ENCODE measurements at places on chromosomes 2 and 18.

GRCh38 chr2:42575458-42576064, 7.1 kb downstream of the MTA3 start:
- no peak for DNase-seq

DNA sequence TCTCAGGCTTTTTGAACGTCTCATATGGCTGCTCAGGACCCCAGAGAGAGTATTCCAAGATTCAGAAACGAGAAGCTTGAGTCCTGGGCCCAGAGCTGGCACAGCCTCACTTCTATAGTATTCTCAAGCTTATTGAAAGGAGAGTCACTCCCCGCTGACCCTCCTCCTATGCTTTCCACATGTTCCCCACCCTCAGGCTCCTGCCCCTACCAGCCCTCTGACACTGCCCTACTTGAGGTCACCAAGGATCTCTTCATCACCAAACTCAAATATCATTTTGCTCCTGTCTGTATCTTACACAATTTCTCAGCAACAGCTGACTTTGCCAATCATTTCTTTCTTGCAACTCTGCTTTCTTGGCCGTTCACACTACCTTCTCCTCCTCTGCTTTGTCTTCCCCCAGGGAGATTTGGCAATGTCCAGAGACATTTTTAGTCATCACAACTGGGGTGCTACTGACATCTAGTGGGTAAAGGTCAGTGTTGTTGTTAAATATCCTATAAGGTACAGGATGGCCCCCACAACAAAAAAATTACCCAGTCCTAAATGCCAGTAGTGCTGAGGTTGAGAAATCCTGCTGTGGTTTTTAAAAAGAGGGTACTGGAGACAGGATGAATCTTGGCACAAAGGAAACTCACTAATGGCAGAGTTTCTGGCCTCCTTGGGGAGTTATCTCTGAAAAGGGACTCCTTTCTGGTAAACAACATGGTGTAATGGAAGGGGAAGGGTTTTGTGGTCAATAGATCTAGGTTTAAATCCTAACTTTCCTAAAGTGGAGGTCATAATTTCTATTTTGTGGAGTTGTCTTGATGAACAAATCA, 26.9 kb upstream of the INSIG2 start:
- no peak for DNase-seq

DNA sequence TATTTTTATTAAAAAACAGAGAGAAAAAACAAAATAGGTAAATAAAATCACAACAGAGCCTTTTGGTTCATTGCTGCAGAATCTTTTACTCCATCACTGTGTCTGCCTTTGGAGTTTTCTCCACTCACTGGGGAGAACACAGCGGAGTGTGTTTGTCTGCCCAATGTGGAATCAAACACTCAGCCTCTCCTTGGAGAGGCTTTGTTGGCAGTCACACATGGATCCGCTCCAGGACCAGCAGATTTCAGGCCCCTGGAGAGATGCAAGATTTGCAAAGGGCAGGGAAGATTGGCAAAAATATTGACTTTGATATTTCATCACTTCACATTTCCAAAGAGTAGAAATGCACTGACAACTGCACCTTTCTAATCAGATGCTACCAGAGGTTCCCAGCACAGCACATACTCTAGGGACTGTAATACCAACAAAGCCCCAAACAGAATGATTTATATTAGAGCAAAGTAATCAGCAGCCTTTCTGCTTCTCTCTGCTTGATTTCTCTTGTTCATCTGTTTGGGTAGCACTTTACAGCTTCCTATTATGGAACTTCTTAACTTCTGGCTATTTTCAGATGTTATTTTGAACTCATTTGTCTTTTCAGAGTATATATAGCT, 1898.8 kb upstream of the PIK3C3 start:
- DNase-seq, result no peak

DNA sequence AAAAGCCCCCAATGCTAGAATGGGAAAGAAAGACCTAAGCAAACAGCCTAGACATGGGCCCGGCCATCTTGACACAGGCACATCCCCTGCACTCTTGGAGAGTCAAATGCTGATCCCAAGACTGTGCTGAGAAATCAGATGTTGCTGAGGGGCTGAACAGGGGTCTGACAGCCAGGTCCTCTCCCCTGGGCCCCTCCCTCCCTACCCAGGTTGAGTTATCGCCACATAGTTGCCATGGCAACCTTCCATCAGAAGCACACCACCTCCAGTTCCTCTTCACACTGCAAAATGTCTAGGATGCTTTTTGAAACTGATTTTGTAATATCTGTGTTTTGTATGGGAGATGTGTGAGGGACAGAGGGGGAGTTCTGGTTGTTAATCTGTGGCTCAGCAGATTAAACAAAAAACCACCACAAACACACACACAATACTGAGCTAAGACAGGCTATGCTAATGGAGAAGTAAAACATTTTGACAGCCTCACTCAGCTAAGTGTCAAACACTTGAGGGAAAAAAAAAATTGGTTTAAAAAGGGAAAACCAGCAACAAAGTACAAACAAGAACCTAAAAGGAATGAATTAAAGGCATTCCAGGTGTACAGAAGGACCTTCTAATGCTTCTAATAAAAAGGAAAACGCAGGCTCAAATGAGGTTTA, 88.2 kb downstream of the TMEM163 start:
- DNase-seq, result no peak

DNA sequence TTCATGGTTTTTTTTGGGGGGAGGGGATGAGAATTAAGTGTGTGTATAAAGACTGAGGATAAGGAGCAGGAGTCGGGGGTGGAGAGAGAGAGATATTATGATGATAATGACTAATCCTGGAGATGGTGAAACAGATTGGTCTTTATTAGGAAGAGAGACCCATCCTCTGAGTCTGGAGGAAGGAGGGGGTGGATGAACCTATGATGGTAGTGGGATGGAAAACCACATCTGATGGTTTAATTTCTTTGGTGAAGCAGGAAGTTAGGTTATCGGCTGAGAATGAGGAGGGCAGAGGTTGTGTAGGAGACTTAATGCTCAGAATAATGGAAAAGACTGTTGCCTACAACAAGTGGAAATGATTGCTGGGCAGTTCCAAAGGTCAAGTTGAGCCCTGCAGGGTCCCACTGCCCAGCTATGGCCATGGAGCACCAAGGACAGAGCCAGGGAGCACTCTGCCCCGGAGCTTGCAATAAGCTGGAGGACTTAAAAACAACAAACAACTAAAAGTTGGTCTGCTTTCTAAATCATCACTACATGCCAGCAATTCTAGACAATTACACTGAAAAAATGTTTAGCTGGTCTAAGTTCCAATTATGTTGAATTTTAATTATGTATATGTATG, 7.9 kb downstream of the SLC16A14 start:
- no peak for DNase-seq

DNA sequence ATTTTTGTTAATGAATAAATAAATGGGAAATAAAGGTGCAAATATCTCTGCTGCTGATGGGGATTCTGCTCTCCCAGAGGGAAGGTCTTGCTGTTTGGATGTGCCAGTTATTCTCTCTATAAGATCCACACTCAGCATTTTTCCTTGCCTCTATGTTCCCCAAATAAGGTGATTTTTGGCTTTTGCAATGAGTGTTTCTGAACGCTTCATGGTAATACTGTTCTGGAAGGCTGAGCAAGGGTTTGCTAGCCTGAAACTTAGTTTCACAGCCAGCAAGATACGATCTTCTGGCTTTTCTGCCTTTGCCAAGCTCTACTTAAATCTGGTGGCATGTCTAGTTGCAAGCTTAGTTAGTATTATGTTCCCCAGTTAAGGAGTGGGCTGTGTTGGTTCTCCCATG, 114.6 kb downstream of the LPIN1 start:
- DNase-seq, result no peak

DNA sequence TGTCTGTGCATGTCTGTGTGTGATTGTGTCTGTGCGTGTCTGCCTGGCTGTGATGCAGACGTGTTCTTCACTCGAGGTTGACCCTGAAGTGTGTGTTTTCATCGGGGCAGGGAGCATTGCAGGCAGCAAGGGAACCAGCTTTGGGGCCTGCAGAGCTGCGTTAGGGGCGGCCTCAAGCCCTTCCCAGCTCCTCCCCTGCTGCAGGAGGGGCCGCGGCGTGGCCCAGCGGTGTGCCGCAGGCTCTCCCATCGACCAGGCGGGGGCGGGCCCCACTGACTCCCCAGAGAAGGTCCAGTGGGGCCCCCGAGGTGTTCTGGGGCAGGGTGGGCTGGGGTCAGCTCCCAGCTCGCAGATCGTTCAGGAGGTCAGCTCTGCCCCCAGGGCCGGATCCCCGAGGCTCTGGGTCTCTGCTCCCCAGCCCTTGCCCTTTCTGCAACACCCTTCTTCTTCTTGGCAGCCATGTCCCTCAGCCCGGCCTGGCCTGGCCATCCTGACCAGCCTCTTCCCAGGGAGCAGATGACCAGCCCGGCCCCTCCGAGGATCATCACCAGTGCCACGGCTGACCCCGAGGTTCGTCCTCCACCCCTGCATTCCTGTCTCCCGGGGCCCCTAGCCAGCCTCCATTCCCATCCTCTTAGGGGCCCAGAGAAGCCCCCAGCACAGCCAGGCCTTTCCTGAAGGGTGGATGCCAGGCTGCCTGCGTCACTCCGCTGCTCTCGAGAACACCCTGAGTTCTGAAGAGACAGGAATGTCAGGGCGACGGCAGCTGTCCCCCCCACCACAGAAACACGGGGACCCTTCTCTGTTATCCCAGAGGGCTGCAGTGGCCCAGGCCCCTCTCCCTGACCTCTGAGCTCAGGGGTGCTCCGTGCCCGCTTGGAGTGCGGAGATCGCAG, 11.1 kb upstream of the KLHL30 start:
- DNase-seq, result no peak

GRCh38 chr2:60007671-60008070, 545.8 kb downstream of the BCL11A start:
- DNase-seq, result no peak

DNA sequence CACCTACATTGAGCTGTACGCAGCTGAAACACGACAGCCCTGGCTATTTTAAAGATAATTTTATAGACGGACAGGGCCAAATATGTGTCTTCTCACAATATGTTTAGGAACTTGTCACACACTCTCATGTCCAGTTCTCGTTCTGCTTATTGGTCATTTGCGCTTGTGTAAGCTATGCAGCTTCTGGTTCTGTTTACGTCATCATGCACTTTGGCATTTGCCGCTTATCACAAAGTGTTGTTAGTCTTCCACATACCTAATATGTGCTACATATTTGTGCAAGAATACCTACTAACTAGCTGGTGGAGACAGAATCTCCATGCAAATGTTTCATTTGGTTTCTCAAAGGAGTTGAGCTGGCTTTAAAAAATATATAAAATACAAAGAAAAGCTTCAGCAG, 7.5 kb upstream of the ZNF516 start:
- DNase-seq, result no peak
